Astrocyte (in vitro differentiated cells and primary cell): ENCODE measurements at places on chromosomes 6 and 20.

DNA sequence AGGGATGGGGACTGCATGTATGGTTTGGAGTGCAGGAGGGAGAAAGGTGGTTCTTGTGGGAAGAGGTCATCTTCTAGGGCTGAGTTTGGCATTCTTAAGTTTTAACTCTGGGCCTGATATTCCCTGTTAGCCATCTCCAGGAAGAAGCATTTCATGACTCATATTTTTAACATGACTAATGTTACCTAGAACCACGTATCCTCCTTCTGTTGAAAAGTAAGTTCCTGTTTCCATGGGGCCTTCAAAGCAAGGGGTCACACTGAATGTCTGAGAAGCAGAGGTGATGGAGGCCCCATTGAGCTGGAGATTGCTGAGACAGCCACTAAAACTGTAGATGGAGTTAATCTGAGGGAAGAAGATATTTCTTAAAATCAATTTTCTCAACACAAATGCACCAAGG, 30.2 kb downstream of the FAM229B start:
- peak; percentile 69 for DNase-seq

DNA sequence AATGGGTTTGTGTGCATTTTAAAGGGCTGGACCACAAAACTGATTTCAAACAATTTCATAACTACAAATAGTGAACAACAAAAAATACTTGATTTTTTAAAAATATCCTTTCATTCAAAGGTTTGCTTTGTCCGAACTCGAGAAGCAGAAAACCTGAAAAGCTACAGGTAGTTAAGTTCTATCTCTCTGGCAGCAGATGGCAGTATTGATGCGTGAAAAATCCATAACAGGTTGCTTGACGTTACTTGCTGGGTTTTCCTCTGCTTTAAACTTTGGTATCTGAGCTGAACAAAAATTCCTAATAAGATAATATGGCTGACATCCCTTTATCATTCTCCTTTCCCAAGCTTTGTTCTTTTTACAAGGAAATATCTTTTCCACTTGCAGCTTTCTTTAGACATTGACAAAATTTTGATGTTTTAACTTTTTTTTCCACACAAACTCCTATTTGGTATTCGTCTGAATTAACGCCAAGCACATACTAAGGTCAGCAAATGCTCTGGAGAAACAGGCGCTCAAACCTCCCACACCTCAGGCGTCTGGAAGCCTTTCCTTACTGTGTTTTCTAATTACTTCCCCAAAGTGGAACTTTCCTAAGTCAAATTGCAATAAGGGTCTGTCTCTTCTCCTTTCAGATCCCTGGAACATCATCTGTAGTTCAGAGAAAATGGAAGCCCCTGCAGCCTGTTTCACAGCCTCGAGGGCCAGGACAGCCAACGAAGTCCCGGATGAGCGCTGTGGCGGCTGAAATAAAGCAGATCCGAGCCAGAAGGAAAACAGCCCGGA, 50.3 kb upstream of the GFRAL start:
- peak; percentile 44 for DNase-seq

- DNase-seq: no peak
Observed at GRCh38 chr6:138509371-138509770, 10.1 kb upstream of the NHSL1 start.

GRCh38 chr6:85431271-85431670, 18.6 kb upstream of the NT5E start:
- no peak for DNase-seq

DNA sequence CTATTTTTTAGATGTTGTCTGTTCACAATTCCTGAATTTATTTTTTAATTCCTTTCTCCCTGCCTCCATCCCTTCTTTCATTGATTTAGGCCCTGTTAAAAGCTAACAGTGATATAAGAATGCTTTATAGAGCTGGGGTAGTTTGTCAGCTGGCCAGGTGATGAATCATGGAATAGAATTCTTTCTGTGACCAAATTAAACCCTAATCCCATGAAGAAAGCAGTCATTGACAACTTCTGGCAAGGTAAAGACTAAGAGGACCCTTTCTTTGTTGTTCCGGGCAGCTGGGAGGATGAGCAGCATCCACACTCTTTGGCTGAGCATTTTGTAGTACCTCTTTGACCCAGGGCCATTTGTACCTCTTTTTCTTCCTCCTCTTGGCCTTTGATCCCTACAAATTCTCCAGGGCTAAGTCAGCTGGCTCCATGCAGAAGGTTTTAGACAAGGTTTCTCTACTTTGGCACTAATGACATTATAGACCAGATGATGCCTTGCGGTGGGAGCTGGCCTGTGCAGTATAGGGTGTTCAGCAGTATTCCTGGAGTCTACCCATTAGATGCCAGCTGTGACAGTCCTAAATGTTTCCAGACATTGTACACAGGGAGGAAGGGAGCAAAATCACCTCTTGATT, 102.9 kb downstream of the SLX4IP start:
- peak; percentile 73 for DNase-seq

DNA sequence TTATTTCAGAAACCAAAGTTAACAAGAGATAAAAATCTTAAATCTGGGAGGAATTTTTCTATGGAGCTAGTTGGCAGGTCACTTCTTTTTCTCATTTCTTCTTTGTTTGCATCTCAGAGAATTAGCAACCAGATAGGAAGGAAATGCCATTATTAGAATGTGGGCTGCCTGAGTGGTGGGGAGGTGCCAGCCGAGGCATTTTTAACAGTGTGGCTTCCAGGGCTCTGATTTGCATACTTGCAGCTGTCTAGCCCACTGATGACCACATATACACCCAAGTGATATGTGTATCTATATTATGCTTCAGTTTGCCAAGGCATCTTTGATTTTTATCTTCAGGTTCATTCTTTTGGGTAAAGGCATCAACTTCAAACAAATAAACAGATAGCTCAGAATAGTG, 206.7 kb downstream of the CLIC5 start:
- DNase-seq: no peak

DNA sequence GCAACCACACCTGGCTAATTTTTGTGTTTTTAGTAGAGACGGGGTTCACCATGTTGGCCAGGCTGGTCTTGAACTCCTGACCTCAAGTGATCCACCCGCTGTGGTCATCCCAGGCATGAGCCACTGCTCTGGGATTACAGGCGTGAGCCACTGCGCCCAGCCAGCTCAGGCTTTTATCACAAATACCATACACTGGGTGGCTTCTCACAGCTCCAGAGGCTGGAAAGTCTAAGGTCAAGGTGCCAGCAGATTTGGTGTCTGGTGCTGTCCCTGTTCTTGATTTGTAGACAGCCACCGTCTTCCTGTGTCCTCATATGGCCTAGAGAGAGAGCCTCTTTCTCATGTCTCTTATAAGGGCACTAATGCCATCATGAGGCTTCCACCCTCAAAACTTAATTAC, 25.9 kb downstream of the SHLD1 start:
- no peak for DNase-seq
